HepG2 (cell line): ENCODE measurements at places on chromosomes 16 and 17. TPM values are rescaled to one million over a fixed set of nuclear protein-coding genes. Genes with fewer than 3 reads are reported as not detected.

GRCh38 chr17:78272914-78273258, 41.5 kb downstream of the TMEM235 start:
- peaks cover 78% of the 10 kb centered on the region for H3K27me3 ChIP-seq
- no peak overlapping the region for H3K27ac ChIP-seq
- no peak for DNase-seq
- H3K36me3 ChIP-seq: no peaks in the 10 kb centered on the region

DNA sequence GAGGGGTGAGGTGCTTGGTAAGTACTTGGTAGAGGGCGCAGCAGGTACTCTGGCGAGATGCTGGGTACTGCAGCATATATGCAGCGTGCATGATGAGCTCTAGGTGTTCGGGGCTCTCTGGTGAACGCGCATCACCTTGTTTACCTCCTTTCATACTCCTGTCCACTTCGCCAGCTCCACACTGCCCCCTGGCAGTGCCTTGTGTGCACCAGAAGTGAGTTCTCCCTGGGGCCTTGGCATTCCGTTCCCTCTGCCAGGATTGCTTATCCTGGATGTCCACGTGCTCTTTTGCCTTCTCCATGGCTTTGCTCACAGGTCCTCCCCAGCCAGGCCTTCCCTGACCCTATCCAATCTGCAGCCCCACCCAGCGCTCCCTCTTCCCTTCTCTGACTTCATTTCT, 154.2 kb downstream of the MRM1 start:
- H3K27ac ChIP-seq: no peak overlapping the region
- no peaks in the 10 kb centered on the region for H3K36me3 ChIP-seq
- peaks cover 2% of the 10 kb centered on the region; the same call in 1 of the 2 replicates for H3K27me3 ChIP-seq
- H3K4me1 ChIP-seq: peaks cover 10% of the 10 kb centered on the region
- peak; percentile 20 for DNase-seq

DNA sequence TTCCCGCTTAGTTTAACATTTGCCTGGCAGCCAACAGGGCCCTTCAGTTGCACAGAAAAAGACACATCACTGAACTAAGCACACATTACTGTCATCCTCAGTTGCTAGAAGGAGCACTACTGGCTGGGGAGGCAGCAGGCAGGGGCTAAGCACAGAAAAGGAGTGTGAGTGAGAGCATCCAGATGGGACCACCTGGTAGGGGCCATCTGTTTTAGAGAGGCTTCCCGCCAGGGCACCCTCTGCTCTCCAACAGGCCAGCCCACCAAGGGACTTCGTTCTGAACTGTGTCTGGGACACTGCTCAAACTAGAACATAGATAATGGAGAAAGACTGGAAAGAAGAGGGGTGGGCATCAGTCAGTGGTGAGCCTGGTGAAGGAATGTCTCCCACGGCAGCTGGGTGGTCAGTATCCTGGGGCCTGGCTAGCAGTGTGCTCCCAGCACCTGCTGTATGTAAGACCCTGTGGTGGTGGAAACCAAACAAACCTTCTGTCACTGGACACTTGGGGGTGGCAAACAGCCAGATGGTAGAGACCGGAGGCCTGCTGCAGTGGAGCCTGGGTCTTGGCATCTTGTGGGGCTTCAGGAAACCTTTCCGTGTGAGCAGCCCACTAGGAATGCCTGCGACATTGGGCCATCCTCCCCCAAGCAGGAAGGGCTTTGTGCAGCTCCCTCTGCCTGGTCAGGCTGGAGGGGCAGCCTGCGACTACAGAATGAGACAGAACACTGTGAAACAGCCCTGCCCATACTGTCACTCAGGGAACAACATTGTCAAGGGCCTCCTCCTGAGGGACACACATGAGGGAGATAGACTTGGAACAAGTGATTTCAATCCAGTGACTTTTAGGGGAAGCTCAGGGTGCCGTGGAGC, 12.8 kb upstream of the RANGRF start:
- H3K27me3 ChIP-seq: no peaks in the 10 kb centered on the region
- H3K27ac ChIP-seq: peak overlapping the region; percentile 81
- DNase-seq: no peak
- no peak overlapping the region for H3K4me3 ChIP-seq
- peaks cover 54% of the 10 kb centered on the region for H3K4me1 ChIP-seq

DNA sequence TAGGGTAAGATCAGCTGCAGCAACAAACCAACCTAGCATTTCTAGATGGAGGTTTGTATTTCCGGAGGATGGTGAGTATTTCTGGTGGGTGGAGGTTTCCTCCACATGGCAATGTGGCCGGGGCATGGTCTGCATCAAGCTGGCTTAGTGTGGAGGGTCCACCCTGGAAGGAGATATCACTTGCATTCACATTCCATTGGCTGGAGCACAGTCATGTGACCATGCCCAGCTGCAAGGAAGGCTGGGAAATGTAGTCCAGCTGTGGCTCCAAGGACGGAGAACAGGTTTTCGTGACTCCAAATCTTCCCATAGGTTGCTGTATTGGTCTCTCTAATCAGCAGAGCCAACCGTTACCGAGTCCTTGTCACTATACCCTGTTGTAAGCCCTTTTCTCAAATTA, 68.7 kb downstream of the RAI1 start:
- peaks cover 5% of the 10 kb centered on the region; the same call in 1 of the 3 replicates for H3K36me3 ChIP-seq
- H3K27me3 ChIP-seq: no peaks in the 10 kb centered on the region
- H3K4me3 ChIP-seq: no peak overlapping the region
- H3K27ac ChIP-seq: no peak overlapping the region

The EXOSC6 gene
- 37.3 and 39.9 TPM in 2 replicates for total RNA-seq

The SOST gene
- not detected in 2 replicates for total RNA-seq

DNA sequence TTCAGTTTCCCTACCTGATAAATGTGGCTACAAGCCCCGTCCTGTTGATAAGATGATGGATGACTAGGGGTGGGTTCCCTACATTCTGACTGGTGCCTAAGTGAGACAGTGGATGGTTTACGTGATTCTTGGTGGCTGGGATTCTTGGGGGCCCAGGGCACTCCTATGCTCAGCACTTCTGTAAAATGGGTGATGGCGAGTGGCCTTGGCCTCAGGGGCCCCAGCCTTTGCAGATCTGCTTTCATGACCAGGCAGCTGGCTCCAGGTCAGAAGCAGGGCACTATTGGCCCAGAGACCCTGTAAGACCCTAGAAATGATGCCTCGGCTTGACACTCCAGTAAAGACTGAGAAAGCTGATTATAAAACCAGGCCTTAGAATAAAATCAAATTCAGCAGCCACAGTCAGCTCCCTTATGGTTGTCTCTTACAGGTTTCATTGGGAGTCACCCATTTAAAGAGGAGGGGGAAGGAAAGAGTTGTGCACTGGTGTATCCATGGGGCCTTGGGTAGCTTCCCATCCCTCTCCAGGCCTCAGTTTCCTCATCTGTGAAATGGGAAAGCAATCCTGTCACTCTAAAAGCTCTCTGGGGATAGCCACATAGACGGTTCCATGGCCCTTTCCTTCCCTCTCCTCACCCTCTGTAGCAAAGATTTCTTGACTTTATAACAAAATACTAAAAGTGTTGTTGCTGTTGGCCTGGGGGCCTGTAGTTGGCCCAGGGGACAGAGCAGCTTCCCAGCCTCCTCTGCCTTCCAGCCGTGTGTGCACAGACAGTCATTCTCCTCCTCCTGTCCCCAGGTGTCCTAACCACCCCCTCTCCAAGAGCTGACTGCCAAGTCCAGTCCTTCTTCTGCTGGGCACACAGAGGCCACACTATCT, 1.2 kb downstream of the SNX20 start:
- no peaks in the 10 kb centered on the region; the same call in 1 of the 2 replicates for H3K27me3 ChIP-seq
- H3K4me1 ChIP-seq: peaks cover 10% of the 10 kb centered on the region
- no peak overlapping the region for H3K4me3 ChIP-seq
- DNase-seq: no peak
- no peak overlapping the region for H3K27ac ChIP-seq
- no peaks in the 10 kb centered on the region for H3K36me3 ChIP-seq
